ENCODE measurements at places on chromosomes 7 and 10.

DNA sequence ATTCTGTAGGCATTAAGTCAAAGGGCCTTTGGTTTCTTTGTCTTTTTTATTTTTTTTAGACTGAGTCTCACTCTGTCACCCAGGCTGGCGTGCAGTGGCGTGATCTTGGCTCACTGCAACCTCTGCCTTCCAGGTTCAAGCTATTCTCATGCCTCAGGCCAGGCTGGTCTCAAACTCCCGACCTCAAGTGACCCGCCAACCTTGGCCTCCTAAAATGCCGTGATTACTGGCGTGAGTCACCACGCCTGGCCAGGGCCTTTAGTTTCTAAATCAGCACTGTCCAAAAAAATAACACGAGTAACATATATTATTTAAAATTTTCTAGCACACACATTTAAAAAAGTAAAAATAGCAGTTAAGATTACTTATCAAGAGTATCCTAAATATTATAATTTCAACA, 11.1 kb upstream of the ACSL5 start:
- no peak for DNase-seq

DNA sequence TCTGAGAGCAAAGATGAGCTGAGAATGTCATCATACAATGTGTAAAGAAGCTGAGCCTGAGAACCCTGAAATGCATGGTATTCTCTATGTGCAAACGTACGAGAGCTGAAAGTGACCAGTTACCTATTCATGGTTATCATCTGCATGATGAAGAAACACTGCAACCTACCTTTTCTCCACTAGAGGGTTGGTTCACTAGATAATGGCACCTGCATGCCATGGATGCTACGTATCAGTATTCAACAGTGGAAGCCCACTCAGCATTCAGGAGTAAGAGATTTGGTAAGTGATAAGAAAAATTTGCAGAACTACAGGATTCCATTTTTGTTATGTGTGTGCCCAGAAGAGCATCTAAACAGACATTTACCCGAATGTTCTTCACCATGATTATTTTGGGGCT, 145.4 kb downstream of the PTPRN2 start:
- DNase-seq = no peak

DNA sequence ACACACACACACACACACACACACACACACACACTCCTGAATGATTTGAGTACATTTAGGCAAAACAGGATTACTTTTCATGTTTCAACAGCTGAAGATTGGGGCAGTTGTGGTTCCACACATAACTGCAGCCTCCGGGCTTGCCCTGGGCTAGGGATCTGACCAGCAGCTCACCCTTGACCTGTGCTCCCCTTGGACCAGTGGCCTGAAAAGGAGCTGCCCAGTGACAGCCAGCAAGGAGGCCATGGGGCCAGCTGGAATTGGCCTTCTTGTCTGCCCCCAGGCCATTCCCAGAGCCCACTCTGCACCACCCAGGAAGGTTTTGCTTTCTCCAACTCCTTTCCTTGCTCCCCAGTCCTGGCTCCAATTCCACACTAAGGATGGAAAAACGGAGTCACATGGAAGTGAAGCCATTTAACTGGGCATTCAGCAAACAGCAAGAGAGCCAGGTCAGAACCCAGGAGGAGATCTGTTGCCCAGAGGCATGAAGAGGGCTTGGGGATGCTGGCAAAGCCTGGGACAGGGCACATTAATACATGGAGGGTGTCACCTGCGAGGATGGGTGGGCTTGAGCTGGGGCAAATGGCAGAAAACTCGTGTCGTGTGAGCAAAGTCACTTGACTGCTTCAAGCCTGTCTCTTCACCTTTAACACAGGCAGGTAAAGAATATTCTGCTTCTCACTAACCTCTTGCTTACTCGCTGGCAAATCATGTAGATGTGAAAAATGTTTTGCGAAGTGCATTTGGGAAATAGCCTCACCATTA, 61.5 kb upstream of the GDF10 start:
- DNase-seq = no peak

DNA sequence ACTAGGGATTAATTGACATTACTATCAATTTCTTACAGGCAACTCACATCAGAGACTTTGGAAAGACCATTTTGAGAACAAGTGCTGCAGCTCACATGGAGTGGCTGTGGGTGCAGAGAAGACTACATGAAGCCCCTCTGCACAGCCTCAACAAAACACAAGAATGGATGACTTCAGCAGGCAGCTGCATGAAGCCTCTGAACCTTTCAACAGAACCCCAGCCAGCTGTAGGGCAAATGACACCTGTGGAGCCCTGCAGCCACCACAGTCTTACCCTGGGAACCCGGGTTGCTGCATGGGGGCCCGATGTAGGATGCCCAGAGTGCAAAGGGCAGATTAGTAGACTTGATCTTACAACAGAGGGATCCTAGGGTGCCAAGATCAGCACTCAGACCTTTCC, 62.0 kb upstream of the CAMK2B start:
- DNase-seq = no peak

DNA sequence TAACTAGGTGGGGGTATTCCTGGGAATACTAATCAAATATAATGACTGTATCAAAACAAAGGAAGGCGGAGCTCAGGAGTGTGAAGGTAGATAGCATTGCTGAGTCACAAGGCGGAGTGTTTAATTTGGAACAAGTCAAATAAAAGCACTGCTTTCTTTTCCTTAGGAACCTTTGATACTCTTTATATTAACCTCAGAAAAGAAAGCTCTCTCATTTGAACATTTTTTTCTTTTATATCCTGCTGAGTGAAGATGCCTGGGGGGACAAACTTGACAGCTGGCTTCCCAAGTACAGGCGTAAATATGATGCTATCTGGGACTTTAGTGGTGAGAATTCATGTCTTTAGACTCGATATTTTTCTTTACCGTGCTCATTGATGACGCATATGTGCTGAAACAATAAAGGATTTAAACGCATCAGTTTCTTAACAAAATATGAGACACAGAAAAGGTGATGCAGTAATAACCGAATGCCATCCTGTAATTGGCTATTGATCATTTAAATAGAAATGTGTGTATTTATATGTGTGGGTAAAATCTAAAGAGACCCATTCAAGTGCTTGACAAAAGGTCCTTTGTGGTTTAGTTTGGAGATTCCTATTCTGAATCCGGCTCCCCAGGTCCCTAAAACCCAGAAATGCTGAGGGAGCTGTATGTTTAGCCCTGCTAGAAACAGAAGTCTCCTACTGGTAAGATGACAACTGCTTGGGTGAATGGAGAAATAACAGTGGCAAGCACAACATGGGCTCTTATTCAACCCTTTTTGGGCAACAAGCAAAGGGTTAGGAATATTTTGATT, 102.7 kb downstream of the PRTFDC1 start:
- DNase-seq = no peak

DNA sequence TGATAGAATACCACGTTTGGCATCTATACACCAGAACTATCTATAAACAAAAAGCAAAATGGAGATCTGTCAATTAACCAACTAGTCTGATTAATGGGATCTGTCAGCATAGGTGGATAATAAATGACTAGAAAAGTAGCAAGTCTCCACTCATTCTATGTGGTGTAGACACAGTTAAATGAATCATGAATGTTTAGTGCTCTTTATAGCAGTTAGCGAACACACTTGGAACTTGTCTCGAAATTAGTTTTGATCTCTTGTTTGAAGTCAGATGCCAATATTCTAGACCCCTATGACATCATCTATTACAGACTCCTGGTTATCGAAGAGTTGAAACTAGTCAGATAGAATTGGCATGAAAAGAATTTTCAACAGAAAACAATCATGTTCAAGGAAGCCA, 259.7 kb downstream of the AHR start:
- DNase-seq = no peak

- no peak for DNase-seq
Observed at GRCh38 chr10:116197946-116198675, 74.9 kb downstream of the GFRA1 start.

Measured in AG08396 (cell line).